Activated T-helper 2 cell treated with anti-CD3 and anti-CD28 coated beads, Interferon-gamma antibody, Interleukin-2, Interleukin-4, amounts not matched to agents 10 μg/mL and 5 μg/mL and 100 μg/mL, durations not matched to agents 14 hours and 24 hours and 36 hours (primary cell): ENCODE measurements at places on chromosomes 6 and 20. TPM values are rescaled to one million over a fixed set of nuclear protein-coding genes. Genes with fewer than 3 reads are reported as not detected.

PPIL1 gene
- 52.4 and 54.8 TPM in 2 replicates for total RNA-seq

CUL9 gene
- total RNA-seq, result 34.3 and 37.4 TPM in 2 replicates

SFTA2 gene
- not detected in 2 replicates for total RNA-seq

EMILIN3 gene
- total RNA-seq, result 0.07 TPM in 1 of 2 replicates, not detected in the other
